ENCODE measurements at places on chromosomes 6 and 20. TPM values are rescaled to one million over a fixed set of nuclear protein-coding genes. Genes with fewer than 3 reads are reported as not detected.

DNA sequence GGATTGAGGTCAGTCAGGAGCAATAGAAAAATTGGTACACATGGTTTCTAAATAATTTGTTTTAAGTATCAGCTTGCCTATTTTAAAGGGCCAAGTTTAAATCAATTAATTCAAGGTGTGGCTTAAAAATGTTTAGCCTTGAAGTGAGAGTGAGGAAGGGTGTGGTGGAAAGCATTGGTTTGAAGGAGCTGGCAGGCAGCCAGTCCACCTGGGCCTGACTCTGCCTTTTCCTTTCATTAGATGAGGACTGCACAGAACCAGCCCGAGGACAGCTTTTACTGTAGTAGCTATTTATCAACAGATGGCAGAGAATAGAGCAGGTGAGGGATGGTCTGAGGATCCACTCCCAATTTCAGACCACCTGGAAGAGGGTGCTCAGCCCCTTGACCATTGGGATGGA lies 42.4 kb downstream of the DHX35 start:
- H3K4me1 ChIP-seq: no peaks in the 10 kb centered on the region
- H3K4me3 ChIP-seq: no peak overlapping the region
- no peak overlapping the region for H3K27ac ChIP-seq
- DNase-seq: no peak
- H3K27me3 ChIP-seq: no peaks in the 10 kb centered on the region
- H3K36me3 ChIP-seq: no peaks in the 10 kb centered on the region

GRCh38 chr20:35729283-35729807 lies 12.7 kb downstream of the RBM39 start:
- no peaks in the 10 kb centered on the region for H3K27me3 ChIP-seq
- H3K4me3 ChIP-seq: no peak overlapping the region
- H3K36me3 ChIP-seq: no peaks in the 10 kb centered on the region
- no peak overlapping the region for H3K27ac ChIP-seq
- no peak for DNase-seq

GRCh38 chr20:38866265-38867061 lies 59.8 kb upstream of the FAM83D start:
- no peak overlapping the region for H3K27ac ChIP-seq
- no peaks in the 10 kb centered on the region for H3K27me3 ChIP-seq

DNA sequence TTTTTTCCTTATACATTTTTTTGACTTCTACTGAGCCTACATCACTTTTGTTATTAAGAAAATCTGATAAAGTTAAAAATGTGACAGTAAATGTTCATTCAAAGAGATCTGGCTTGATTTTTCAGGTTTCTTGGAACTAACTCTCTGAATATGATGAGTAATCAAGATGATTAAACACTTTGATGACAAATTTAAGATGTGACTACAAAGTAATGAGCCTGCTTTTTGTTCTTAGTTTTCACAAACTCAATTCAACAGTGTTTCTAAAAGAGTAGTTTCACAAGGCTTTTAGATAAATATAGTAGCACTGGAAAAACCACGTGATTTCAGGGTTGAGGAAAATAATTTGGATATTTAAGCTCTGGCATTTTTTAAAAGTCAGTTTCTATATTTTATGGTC lies 37.9 kb upstream of the HDDC2 start:
- no peaks in the 10 kb centered on the region for H3K27me3 ChIP-seq
- no peaks in the 10 kb centered on the region for H3K4me1 ChIP-seq
- H3K36me3 ChIP-seq: no peaks in the 10 kb centered on the region
- H3K27ac ChIP-seq: no peak overlapping the region

DNA sequence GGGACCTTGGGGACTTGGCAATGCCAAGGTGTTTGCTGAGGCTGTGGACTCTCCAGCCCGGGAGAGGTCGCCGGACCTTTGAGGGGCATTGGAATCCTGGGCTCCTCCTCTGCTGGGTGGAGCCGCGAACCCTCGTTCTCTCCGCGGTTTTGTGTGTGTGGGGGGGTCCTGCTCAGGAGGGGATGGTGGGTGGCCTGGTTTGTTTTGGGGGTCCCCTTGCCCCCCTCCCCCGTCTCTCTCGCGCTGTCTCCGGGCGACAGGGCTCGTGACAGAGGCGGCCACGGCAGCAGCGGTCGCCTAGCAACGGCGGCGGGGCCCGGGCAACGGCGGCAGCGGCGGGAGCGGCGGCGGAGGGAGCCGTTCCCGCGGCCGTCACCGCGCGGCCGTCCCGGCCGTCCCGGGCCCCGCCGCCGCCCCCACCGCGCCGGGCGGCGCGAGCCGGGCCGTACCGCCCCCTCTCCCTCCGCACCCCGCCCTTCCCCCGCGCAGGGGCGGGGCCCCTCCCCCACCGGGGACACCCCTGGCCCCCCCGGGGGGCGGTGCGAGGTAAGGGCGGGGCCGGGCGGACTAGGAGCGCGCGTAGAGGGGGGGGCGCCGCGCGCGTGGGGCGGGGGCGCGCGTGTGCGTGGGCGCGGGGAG lies 7.8 kb downstream of the SYNGAP1 start:
- peaks cover 26% of the 10 kb centered on the region for H3K4me1 ChIP-seq
- H3K27me3 ChIP-seq: no peaks in the 10 kb centered on the region
- peak overlapping the region; percentile 99 for H3K27ac ChIP-seq
- peak; percentile 54 for DNase-seq

The RAD21L1 gene
- total RNA-seq: not detected

DNA sequence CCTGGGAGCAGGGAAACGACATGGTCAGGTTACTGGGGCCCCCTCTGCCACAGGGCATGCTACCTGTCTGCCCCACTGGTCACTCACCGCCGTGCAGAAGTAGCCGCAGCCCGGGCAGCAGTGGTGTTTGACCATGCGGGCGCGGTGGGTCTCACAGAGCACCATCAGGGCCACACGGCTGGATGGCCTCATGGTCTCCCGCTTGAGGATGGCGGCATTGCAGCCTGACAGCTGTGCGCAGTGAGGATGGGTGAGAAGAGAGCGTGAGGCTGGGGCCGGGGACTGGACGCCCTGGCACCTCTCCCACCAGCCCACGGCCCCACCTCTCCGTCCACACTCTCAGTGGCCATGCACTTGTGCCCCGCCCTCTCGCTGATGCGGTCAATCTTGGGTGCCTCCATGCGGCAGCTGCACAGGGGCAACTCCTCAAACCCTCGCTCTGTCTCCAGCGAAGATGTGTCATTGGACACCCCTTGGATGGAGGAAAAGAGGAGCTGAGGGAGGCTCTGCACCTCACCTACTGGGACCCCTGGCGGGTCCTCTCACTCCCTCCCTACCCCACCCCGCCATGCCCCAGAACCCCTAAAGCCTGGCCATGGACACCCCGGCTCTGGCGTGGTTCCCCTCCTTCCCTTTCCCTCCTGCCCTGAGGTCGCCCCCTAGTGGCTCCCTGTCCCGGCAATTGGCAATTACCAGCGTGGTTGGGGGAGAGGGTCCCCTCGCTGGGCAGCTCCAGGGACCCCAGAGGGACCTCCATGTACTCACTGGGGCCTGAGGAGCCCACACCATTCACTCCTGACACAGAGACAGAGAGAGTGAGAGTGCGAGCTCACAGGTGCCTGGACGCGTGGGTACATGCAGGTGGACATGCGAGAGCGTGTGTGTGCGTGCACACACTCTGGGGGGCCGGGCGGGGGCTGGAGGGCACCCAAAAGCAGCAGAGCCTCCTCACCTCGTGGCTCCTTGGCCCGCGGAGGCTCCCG lies 8.9 kb downstream of the EHMT2 start:
- H3K27me3 ChIP-seq: no peaks in the 10 kb centered on the region
- DNase-seq: no peak
- H3K4me1 ChIP-seq: no peaks in the 10 kb centered on the region
- H3K4me3 ChIP-seq: no peak overlapping the region
- H3K27ac ChIP-seq: no peak overlapping the region
- H3K36me3 ChIP-seq: no peaks in the 10 kb centered on the region

The FAM162B gene
- total RNA-seq: 46.6 TPM

The PKIB gene
- 0.59 TPM for total RNA-seq

DNA sequence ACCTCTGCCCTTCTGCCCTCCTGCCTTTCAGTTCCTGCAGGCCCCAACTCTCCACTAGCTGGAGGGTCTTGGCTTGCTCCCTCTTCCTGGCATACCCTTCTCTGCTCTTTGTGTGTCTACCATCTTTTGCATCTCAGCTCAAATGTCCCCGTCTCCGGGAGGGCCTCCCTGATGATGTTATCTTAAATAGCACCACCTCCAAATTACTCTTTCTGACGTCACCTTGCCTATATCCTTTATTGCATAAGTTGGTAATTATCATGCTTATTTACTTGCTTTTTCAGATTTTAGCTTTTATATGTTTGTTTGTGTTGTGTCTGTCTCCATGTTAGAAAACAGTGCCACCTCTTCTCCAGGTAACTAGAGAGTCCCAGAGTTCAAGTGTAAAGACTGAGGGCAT lies 36.0 kb upstream of the FYN start:
- H3K4me1 ChIP-seq: no peaks in the 10 kb centered on the region
- no peaks in the 10 kb centered on the region for H3K36me3 ChIP-seq

- H3K4me3 ChIP-seq: no peak overlapping the region
- no peak for DNase-seq
- H3K27me3 ChIP-seq: no peaks in the 10 kb centered on the region
- no peak overlapping the region for H3K27ac ChIP-seq
- no peaks in the 10 kb centered on the region for H3K36me3 ChIP-seq
- no peaks in the 10 kb centered on the region for H3K4me1 ChIP-seq
Observed at GRCh38 chr20:53454675-53455276, 138.9 kb downstream of the ZNF217 start.

DNA sequence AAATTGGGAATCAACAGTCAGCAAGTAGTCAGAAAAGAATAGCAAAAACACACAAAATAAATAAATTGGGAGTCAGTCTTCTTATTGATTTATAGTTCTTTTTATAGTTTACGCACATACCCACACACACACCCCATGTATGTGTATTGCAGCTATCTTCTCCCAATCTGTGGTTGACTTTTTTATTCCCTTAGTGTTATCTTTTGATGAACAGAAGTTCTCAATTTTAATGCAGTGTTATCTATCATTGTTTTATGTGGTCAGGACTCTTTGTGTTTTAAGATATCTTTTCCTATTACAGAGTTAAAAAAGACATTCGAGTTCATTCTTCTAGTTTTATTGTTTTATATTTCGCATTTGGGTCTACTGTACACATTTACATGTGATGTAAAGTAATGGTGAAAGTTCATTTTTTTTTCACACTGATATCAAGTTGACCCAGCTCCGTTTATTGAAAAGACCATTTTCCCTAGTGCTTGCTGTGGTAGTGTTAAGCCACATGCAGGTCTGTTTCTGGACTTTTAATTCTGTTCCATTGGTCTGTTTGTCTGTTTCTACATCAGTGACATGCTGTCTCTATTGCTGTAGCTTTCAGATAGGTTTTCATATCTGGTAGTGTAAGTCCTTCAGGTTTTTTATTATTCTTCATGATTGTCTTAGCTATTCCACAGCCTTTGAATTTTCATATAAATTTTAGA lies 78.4 kb downstream of the ZFAND3 start:
- H3K4me1 ChIP-seq: no peaks in the 10 kb centered on the region
- no peak overlapping the region for H3K4me3 ChIP-seq
- DNase-seq: no peak
- H3K36me3 ChIP-seq: no peaks in the 10 kb centered on the region
- no peak overlapping the region for H3K27ac ChIP-seq

DNA sequence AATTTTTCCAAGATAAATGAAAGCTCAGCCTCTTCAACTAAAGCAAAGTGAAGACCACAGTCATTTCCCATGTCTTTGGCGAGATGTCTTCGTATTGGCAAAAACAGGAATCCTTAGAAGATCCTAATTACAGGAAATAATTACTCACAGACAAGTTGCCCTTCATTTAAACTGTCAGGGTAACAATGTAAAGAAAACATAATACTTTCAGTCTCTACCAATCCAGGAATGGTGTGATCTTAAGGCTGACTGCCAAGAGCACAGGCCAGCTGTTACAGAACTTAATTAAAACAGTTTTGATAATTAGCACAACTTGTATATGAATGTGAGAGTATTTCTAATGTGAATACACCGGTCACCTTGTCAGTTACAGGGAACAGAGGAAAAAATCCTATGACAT lies 292.2 kb downstream of the PACRG start:
- H3K4me1 ChIP-seq: no peaks in the 10 kb centered on the region
- no peaks in the 10 kb centered on the region for H3K27me3 ChIP-seq
- DNase-seq: no peak
- no peak overlapping the region for H3K4me3 ChIP-seq

DNA sequence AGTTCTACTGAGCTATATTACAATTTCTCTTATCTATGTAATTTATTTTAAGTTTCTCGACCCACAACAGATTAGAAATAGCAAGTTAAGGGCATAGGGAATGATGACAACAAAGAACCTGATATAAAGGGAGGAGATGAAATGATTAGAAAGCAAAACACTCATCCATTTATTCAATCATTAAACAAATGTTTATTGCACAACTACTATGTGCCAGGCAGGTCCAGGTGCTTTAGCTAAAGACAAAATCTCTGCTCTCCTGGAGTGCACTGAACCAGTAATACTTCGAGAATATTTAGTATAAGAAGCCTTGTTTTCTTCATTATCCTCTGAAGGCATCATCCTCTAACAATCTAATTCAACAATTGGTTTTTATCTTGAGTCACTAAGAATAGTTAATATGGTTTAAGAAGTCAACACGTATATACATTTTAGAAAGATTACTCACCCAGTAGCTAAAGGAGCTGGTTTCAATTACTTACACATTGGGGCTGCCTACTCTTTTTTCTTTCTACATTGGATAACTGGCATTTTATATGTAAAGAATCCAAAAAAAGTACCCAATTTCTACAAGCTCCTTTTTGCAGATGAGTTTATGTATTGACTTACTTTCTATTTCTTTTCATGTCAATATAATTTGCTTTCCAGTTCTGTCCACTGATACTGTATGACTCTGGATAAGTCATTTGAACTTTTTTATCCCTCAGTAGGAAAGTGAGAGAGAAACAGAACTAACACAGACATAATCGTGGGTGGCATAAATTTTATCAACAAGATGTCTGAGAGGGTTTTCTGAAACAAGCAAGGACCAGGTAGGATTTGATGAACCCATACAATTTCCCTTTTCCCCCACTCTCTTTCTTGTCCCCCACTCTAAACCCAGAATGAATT lies 312.6 kb downstream of the CLIC5 start:
- H3K27me3 ChIP-seq: no peaks in the 10 kb centered on the region
- H3K36me3 ChIP-seq: no peaks in the 10 kb centered on the region
- DNase-seq: no peak
- no peak overlapping the region for H3K4me3 ChIP-seq
- H3K27ac ChIP-seq: no peak overlapping the region

The SNPH gene
- 14.0 TPM for total RNA-seq

The TMEM151B gene
- total RNA-seq: not detected

GRCh38 chr6:49416195-49416594 lies 46.9 kb downstream of the MMUT start:
- no peaks in the 10 kb centered on the region for H3K27me3 ChIP-seq
- no peaks in the 10 kb centered on the region for H3K36me3 ChIP-seq
- DNase-seq: no peak
- H3K27ac ChIP-seq: no peak overlapping the region
- no peaks in the 10 kb centered on the region for H3K4me1 ChIP-seq

Measured in uterus (tissue), 4 donors.